ENCODE measurements at places on chromosomes 16 and 17.

DNA sequence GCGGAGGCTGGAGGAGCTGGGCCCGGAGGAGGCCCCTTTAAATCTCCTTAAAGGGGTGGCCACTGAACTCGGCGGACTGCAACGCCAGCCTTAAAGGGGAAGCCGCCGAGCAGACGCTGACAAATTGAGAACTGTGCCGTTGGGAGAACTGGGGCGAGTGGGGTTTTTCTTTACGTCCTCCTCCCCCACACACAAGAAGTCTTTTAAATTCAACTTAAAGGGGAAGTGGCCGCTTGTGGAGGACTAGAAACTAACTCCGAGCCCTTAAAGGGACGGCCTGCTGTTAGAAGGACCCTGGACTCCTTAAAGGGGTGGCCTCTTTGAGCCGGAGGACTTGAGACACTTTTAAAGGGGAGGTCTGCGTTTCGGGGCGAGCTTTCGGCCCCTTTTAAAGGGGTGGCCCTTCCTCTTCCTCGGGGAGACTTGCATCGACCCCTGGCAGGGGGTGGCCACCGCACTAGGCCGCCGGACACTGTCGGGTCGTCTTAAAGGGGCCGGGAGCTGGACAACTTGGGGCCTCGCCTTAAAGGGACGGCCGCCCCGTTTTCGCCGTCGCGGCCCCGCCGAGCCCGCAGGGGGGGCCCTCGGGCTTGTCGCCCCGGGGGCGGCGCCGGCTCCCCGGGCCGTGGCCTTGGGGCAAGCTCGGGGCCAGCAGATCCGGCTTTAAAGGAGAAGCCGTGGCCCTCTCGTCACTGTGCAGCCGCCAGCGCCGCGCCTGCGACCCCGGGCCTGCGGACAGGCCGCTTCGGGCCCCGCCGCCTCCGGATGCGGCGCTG, 688 bp downstream of the FBRS start:
- DNase-seq, result no peak

DNA sequence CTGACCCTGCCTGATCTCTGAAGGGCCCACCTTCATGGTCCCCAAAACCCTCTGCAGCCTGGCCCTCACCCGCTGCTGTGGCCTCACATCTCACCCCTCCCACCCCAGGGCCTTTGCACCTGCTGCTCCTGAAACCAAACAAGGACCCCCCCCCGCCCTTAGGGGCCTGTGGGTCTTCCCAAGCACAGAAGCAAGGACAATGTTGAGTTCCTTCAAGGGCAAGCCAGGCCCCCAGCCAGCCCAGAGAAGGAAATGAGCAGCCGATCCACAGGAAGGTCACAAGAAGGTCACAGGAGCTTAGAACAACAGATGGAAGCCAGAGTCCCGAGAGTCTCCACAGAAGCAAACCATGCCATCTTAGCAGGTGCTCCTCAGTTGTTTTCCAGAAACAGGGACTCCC, 493 bp upstream of the PDE6G start:
- DNase-seq, result no peak

DNA sequence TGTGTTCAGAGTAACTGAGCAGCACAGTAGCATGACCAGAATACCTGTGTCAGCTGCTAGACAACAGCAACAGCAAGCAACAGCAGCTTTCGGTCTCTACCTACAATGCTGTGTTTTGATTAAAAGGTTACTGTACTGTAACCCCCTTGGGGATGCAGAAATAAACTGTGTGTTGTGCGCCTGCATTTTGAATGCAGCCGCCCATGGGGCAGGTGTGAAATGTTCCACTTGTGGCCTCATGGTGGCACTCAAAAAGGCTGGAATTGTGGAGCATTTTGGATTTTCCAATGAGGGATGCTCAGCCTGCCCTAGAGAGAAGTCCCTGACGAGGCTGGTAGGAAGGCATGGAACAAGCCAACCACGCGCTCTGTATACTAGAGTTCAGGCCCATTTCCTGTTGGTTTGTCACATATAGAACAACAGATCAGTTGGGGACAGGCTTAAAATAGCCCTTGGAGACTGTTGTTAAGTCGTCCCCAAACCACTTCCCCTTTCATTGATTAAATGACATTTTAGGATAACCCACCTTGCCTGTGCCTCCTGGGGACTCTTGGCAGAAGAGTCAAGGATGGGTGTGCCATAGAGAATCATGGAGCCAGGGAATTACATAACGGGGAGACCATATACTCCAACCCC, 27.1 kb downstream of the SCPEP1 start:
- DNase-seq, result no peak

DNA sequence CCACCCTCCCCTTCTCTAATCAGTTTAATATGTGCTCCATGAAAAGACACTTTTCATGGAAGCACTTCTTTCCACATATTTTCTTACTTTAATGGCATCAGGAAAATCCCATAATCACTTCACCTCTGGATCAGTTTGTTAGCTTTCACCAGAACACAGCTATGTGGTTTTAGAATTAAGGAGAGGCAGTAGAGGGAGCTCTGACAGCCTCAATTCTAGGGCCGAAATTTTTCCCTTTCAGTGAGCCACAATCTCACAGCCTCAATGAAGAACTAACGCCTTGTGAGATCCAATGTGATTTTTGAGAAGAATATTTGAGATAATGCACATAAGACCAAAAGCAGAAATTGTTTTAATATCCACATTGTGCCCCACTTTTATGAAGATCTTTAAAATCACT, 1494.0 kb upstream of the CDH8 start:
- DNase-seq, result no peak

- DNase-seq, result no peak
Observed at GRCh38 chr17:77735566-77736198, 222.8 kb upstream of the TNRC6C start.

- no peak for DNase-seq
Observed at GRCh38 chr17:73711184-73711583, 66.9 kb upstream of the SDK2 start.

- no peak for DNase-seq
Observed at GRCh38 chr17:78644224-78644623, 67.0 kb upstream of the DNAH17 start.

GRCh38 chr17:73320601-73321264, 8.9 kb upstream of the CDC42EP4 start:
- no peak for DNase-seq

DNA sequence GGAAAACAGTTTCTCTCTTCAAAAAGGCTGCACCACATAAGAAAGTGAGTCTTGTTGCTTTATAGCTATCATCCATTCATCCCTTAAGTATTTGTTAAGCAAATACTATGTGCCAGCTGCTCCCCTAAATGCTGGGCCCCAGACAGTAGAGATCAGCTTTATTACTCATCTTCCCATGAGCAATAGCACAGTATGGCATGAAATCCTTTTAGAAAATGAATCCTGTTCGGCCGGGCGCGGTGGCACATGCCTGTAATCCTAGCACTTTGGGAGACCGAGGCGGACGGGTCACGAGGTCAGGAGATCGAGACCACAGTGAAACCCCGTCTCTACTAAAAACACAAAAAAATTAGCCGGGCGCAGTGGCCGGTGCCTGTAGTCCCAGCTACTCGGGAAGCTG, 99.5 kb downstream of the MYO1D start:
- no peak for DNase-seq

DNA sequence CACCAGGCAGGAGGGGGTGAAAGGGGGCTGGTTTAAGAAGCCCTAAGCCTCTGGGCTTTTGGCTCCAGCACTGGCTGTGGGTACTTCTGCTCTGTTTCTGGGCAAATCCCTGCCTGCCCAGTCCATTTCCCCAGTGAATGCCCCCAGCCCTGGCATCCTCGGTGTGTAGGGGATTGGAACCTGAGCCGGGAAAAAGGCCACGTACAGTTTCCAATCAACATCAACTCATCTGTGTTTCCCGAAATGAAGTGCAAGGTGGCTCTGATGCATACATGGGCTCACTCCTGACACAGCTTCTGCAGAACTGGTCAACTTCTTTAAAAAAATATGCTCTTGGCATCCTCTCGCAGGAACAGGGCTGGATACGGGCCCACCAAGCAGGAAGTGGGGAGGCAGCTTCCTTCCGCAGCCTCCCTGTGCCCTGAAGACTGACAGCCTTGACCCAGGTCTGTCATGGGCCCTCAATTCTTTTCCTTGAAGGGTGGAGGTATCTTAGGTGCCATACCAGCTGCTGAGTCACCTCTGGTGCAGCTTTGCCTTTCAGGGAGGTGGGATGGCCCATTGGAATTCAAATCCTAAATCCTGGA, 73.3 kb downstream of the N4BP1 start:
- DNase-seq, result no peak

DNA sequence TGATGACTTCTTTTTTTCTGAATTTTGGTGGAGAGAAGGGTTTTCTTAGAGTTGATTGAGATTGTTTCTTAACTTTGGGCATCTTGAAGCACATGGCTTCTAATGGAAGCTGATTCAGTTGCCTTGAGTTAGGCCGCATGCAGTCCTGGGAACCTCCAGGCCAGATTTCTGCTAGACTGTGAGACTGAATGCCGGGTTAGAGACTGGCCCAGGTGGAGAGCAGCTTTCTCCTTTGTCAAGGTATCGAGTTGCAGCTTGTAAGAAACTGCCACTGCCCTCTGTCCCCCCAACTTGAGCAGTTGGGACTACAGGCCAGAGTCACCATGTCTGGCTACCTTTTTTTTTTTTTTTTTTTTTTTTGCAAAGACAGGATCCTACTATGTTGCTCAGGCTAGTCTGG, 77.6 kb downstream of the CLEC16A start:
- DNase-seq, result no peak

- DNase-seq, result no peak
Observed at GRCh38 chr17:21129023-21129681, 2.4 kb downstream of the DHRS7B start.

DNA sequence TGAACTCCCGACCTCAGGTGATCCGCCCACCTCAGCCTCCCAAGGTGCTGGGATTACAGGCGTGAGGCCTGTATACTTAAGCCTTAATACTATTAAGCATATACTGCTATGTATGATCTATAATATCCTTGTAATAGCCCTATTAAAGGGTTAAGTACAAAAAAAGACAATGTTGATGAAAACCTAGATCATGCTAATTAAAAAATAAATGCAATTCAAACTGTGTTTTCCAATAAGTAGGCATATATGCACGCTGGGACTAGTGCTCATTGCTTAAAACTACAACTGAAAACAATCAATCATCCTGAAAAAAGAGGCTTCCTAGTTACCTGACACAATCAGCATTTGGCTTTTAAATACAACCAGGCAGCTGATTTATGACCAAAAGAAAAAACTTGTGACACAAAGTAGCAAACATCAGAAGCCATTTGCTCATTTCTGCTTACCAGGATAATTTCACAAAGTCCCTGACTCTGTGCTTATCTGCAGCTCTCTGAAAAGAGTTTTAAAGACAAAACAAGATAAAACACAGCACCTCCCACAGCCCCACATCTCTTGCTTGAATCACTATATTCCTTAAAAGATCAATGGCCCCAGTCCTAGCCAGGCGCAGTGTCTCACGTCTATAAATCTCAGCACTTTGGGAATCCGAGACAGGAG, 11.1 kb downstream of the ZNF385C start:
- no peak for DNase-seq

- DNase-seq, result no peak
Observed at GRCh38 chr17:39487946-39488345, 26.7 kb downstream of the CDK12 start.

GRCh38 chr16:85072076-85072860, 40.0 kb downstream of the CIBAR2 start:
- no peak for DNase-seq

- no peak for DNase-seq
Observed at GRCh38 chr17:683040-683439, 31.6 kb downstream of the VPS53 start.

DNA sequence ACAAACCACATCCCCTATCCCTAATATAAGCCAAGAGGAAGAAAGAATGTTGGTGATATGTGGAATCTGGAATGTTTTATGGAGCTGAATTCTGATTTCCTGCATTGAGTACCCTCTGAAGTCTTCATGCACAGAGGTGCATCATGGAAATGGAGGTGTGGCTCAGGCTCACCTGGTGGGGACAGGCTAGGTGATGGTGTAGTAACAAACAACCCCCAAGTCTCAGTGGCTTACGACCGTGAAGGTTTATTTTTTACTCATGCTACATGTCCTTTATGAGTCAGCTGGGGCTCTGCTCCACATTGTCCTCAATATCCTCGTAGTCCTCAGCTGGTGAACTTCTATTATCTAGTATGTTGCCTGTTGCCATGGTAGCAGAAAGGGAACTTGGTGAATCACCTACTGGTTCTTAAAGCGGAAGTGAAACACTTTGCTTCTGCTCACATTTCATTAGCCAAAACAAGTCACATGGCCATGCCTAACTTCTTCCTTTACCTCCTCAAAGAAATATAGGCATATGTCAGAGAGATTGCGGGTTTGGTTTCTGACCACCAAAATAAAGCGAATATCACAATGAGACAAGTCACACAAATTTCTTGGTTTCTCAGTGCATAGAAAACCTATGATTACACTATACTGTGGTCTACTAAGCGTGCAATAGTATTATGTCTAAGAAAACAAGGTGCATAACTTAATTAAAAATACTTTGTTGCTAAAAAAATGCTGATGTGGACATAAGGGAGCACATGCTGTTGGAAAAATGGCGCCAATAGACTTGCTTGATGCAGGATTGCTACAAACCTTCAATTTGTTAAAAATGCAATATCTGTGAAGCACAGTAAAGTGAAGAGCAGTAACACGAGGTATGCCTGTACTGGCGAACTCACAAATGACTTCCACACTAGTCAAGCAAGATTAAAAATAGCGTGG, at the start of gene PMFBP1:
Gene PMFBP1, minus strand, starts transcription at position 51 of the 930 bp plus-strand sequence. CDS start 947 bp downstream, outside the sequence.
- no peak for DNase-seq

GRCh38 chr16:709566-710499, 4.2 kb upstream of the FBXL16 start:
- no peak for DNase-seq

DNA sequence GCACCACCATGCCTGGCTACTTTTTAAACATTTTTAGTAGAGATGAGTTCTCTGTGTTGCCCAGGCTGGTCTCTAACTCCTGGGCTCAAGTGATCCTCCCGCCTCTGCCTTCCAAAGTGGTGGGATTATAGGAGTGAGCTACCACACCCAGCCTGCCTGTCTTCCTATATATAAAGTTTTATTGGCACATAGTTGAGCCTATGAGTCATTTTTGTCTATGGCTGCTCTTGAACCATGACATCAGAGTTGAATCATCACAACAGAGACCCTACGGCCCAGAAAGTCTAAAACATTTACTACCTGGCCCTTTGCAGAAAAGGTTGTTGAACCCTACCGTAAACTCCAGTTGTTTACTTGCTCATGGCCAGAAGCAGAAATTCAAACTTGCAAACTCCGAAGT, 7.9 kb downstream of the SEPTIN12 start:
- DNase-seq, result no peak

DNA sequence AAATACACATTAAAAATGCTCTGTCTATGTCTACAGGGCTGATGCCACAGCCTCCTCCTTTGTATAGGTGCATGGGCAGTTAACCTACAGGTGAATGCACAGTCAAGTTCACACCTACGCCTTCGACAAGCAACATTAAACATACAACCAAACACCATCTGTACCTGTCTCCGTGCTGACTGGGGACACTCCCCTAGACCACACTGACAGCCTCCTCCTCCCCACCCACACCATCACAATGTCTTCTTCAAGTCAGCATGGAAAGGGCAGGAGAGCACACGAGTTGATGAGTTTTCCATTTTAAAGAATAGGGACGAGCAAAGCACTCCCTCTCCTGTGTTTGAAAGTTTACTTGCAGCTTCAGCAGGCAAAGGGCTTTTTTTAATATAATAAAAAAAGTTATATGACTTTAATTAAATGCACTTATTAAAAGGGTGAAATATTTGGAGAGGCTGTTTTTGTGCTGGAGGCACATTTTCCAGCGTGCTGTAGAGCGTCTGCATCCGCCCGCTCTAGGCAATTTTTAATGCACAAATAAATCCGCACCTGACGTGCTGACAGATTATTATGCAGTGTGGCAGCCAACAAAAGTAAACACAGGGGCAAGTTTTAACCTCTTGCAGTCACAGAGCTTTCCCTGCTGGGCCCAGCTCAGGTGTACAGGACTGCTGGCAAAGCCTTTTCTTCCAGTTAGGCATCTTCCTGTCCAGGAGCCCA, 367.9 kb downstream of the SOX9 start:
- no peak for DNase-seq
